Vagina (tissue), 2 donors: ENCODE measurements at places on chromosomes 12 and 14.

GRCh38 chr14:58465421-58465820 is 37.9 kb downstream of the KIAA0586 start:
- H3K27ac ChIP-seq = no peak overlapping the region
- no peaks in the 10 kb centered on the region for H3K27me3 ChIP-seq
- no peaks in the 10 kb centered on the region for H3K4me1 ChIP-seq
- DNase-seq = no peak
- peaks cover 21% of the 10 kb centered on the region for H3K36me3 ChIP-seq

- H3K27me3 ChIP-seq = no peaks in the 10 kb centered on the region
- no peak overlapping the region for H3K27ac ChIP-seq
- H3K4me1 ChIP-seq = no peaks in the 10 kb centered on the region
- H3K36me3 ChIP-seq = no peaks in the 10 kb centered on the region
Observed at GRCh38 chr14:105142651-105143450, 25.7 kb downstream of the JAG2 start.

- H3K4me1 ChIP-seq = no peaks in the 10 kb centered on the region
- H3K36me3 ChIP-seq = no peaks in the 10 kb centered on the region
- DNase-seq = no peak
- H3K4me3 ChIP-seq = no peak overlapping the region
Observed at GRCh38 chr14:59631237-59631636, 54.6 kb upstream of the CCDC175 start.

DNA sequence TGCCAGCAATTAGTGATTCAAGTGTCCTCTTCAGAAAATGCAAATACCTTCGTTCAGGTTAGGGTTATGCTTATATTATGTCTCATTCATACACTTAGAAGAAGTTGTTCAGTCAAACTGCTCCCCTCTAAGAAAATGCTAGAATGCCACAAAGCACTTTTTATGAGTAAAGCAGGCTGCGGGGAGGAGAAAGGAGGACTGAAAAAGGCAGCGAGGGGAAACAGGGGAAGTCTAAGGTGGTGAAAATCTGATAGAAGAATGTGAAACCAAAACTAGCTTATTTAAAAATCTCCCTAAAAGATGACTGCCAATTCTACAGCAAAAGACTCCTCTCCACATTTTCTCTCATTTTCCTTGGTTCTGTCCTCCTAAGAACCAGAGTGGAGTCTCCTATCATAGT is 70.1 kb downstream of the PRKD1 start:
- no peak overlapping the region for H3K4me3 ChIP-seq
- no peaks in the 10 kb centered on the region for H3K36me3 ChIP-seq
- H3K27ac ChIP-seq = no peak overlapping the region
- H3K4me1 ChIP-seq = no peaks in the 10 kb centered on the region
- no peaks in the 10 kb centered on the region for H3K27me3 ChIP-seq

DNA sequence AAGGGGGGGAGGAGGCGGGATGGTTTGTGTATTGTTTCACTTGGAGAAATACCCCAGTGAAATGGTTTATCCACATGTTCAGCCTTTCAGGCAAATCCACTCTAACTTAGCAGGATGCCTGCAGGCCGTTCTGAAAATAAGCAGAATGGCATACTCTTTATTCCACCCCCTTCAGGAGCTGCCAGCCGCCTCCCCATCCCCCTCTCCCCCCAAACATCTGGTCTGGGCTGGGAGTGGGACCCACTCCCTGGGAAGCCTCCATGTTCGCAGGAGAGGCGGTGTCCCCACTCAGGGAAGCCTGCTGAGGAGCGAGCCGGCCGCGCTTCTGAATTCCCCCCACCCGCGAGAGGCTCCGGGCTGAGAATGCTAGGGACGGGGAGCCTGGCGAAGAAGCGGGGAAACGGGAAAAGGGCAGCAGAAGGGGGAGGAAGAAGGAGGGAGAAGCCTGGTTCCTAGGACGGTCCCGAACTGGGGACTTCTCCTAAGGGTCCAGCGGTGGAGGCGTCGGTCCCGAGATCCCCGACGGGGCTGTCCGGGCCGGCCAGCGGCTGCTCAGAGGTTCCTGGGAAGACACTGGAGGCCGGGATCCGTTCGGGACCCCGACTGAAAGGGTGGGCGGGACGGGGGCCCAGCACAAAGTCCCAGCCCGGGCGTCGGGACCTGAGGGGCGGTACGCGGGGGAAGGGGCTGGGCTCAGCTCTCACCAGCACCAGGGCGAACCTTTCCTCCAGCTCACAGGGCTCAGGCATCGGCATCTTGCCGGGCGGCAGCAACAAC is 666 bp downstream of the FMNL3 start:
- H3K4me1 ChIP-seq = peaks cover 21% of the 10 kb centered on the region
- H3K4me3 ChIP-seq = peak overlapping the region; percentile 81
- DNase-seq = no peak

DNA sequence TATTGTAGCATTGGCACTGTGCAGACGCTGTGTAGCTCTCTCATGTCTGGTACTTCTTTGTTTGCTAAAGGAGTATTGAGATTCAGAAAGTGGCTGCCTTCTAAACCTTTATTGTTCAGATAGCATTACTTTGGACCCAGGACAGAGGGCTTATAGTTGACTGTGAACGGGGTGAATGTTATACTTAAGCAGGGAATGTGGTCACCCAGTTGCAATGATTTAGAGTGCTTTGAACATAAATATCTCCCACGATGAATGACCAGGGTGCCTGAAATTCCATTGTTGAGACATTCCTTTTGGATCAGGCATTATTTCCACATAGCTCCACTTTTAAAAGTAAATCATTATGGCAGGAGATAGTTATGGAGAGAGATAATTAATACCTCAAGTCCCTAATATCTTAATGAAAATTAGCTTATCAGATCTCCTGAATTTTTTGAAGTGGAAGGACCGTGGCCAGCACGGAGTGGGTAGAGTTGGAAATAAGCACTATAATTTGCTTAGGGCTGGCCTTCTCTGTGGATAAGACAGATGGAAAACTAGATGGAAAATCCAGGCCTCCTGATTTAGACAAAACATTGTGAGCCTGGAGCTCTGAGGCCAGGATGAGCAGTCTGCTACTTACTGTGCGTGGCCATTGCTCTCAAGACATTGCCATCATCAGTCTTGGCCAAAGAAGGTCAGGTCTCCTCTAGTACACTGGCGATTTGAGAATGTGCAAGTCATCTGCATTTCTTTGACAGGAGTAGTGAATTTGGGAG is 114.5 kb downstream of the ETV6 start:
- no peak for DNase-seq
- no peak overlapping the region for H3K4me3 ChIP-seq
- H3K27ac ChIP-seq = no peak overlapping the region
- peaks cover 47% of the 10 kb centered on the region for H3K4me1 ChIP-seq
- no peaks in the 10 kb centered on the region for H3K27me3 ChIP-seq
- H3K36me3 ChIP-seq = no peaks in the 10 kb centered on the region

DNA sequence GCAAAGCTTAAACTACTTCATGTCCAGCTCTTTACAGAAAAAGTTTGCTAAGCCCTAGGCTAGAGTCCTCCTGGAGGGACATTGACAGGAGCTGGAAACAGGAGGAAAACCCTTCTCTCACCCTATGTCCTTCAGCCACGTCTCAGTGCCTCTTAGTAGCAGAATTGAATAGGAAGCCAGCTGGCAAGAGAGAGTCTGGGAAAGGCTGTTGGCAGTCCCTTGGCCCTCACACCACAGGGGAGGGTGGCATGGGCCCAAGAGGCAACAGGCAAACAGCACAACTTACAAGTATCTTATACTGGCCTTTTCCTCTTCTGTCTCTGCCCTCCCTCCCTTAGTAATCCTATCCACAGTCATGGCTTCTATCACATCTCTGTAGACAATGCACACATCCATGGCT is 27.7 kb upstream of the DHRS2 start:
- H3K27ac ChIP-seq = no peak overlapping the region
- H3K27me3 ChIP-seq = no peaks in the 10 kb centered on the region
- no peaks in the 10 kb centered on the region for H3K4me1 ChIP-seq
- no peak for DNase-seq
- no peak overlapping the region for H3K4me3 ChIP-seq

- peaks cover 15% of the 10 kb centered on the region for H3K4me1 ChIP-seq
Observed at GRCh38 chr12:132445884-132446632, 43.9 kb upstream of the FBRSL1 start.

GRCh38 chr14:71460091-71460490 is 472.1 kb upstream of the RGS6 start:
- H3K27me3 ChIP-seq = no peaks in the 10 kb centered on the region
- H3K4me1 ChIP-seq = no peaks in the 10 kb centered on the region
- H3K36me3 ChIP-seq = no peaks in the 10 kb centered on the region

DNA sequence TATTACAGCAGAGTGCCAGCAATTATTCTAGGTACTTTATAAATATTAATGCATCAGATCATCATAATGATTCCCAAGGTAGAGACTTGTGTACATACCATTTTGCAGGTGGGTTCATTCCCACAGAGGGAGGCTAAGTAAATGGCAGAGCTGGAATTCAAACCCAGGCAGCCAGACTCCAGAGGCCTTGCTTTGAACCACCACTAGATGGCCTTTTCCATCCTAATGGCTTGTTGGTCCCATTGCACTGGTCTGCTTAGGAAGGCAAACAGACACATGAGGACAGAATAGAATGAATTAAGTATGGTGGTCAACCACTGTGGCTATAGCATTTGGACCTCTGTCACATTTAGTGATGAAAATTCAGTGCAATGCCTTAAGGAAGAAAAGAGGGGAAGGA is 158.7 kb downstream of the METTL25 start:
- no peak overlapping the region for H3K27ac ChIP-seq
- no peaks in the 10 kb centered on the region for H3K4me1 ChIP-seq
- no peak for DNase-seq

DNA sequence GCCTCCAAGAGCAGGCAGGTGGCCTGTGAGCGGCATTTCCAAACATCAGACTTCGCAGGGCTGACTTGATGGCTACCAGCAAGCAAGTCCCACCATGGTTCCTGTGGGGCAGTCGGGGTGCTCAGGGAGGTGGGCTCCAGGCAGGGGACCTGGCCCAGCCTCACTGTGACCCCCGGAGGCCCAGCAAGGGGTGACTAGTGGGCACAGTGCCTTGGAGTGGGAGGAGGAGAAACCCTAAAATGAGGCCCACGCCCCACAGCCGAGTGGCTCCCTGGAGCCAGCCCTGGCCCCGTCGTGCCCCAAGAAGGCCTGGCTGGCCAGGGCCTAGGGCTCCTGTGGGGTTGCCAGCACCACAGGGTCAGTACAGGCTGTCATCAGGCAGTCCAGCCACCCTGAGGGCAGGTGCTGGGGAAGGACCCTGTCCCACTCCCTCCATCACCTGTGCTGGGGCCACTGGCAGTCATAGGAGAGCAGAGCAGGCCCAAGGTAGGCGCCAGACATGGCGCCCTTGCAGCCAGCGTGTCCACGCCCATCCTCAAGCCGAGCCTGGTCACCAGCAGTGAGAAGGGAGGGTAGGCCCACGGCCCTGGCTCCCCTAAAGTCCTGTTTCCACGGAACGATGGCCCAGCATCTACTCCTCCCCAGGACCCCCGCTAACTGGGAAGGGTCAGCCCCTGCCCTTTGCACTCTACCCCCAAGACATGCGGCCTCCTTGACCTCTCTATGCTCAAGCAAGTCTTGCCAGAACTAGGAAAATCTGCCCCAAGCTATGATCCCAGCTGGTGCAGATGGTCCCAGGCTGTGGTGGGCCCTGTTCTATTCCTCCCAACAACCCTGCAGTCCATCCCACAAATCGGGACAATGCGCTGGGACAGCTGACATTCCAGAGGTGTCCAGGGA is 144.2 kb upstream of the C14orf180 start:
- no peaks in the 10 kb centered on the region for H3K27me3 ChIP-seq
- H3K27ac ChIP-seq = no peak overlapping the region
- H3K4me3 ChIP-seq = peak overlapping the region; percentile 5
- DNase-seq = peak; percentile 56
- H3K4me1 ChIP-seq = peaks cover 9% of the 10 kb centered on the region

GRCh38 chr14:80202888-80203562 is 8.3 kb downstream of the DIO2 start:
- no peak overlapping the region for H3K27ac ChIP-seq
- H3K4me3 ChIP-seq = no peak overlapping the region
- DNase-seq = no peak
- H3K36me3 ChIP-seq = peaks cover 11% of the 10 kb centered on the region
- H3K27me3 ChIP-seq = no peaks in the 10 kb centered on the region
- H3K4me1 ChIP-seq = no peaks in the 10 kb centered on the region

GRCh38 chr12:105142259-105142658 is 34.7 kb downstream of the WASHC4 start:
- DNase-seq = no peak
- H3K27me3 ChIP-seq = no peaks in the 10 kb centered on the region
- H3K4me1 ChIP-seq = no peaks in the 10 kb centered on the region
- no peak overlapping the region for H3K27ac ChIP-seq
- no peak overlapping the region for H3K4me3 ChIP-seq
- no peaks in the 10 kb centered on the region for H3K36me3 ChIP-seq

DNA sequence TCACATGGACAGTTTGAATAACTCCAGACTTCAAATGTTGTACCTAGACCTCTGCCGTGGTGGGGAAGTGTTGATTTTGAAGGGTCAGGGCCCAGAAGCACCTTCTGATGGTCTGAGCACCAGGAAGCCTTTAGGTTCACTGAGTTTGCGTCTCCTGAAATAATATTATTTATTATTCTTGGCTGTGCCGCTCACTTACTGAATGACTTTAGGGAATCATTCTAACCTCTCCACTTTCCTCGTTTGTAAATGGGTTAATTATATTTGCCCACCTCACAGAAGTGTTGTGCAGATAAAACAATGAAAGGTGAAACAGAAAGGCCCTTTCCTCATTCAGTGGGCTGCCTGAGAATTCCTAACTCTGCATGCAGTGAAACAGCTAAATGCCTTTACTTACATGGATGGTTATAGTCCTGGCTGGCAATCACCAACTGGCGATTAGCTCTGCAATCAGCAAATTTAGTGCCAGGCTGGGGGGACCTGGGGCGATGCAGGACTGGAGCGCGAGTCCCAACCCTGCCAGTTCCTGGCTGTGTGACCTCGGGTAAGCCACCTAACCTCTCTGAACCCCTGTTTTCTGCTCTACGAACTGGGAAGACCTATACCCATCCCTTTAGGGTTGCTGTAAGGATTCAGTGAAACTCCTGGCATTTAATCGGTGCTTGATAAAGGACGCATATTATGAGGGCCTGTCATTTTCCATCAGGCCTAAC is 57.5 kb downstream of the MAP1LC3B2 start:
- no peaks in the 10 kb centered on the region for H3K27me3 ChIP-seq
- no peaks in the 10 kb centered on the region for H3K36me3 ChIP-seq
- H3K4me3 ChIP-seq = no peak overlapping the region

DNA sequence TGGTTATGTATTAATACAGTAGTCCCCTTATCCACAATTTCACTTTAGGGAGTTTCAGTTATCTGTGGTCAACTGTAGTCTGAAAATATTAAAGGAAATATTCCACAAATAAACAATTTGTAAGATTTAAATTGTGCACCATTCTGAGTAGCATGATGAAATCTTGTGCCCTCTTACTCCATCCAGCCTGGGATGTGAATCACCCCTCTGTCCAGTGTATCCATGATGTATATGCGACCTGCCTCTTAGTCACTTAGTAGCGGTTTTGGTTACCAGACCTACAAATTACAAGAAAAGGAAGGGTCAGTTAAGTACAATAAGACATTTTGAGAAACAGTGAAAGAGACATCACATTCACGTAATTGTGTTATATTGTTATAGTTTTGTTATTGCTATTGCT is 39.9 kb upstream of the MDGA2 start:
- no peaks in the 10 kb centered on the region for H3K4me1 ChIP-seq
- no peak overlapping the region for H3K27ac ChIP-seq
- H3K27me3 ChIP-seq = no peaks in the 10 kb centered on the region
- no peak for DNase-seq

GRCh38 chr14:43855556-43855955 is 651.5 kb downstream of the FSCB start:
- H3K36me3 ChIP-seq = no peaks in the 10 kb centered on the region
- no peak for DNase-seq
- no peaks in the 10 kb centered on the region for H3K4me1 ChIP-seq
- H3K27me3 ChIP-seq = no peaks in the 10 kb centered on the region
- H3K27ac ChIP-seq = no peak overlapping the region
